Activated naive CD8-positive, alpha-beta T cell treated with anti-CD3 and anti-CD28 coated beads, Interleukin-2, amount 10 ng/mL, durations not matched to agents 7 days and 5 days (primary cell): ENCODE measurements at places on chromosomes 16 and 17. TPM values are rescaled to one million over a fixed set of nuclear protein-coding genes. Genes with fewer than 3 reads are reported as not detected.
A peak's percentile ranks its signal among the peaks of the same experiment; 100 is the strongest.

DNA sequence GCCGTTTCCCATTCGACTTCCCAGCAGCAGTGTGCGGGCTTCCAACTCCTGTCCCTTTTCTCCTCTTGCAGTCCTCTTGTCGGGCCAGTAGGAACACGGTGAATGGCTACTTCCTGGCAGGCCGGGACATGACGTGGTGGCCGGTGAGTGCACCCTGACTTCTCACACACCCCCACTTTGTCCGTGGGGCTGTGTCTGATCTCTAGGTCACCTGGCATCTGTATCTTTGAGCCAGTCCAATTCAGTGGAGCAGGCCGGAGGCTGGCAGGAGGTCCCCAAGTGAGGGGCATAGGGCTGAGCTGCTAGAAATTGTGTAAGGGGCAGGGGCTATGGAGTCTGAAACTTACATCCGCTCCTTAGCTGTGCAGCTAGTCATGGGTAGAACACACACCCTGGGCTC lies 6.6 kb downstream of the SLC5A10 start:
- DNase-seq, result no peak

DNA sequence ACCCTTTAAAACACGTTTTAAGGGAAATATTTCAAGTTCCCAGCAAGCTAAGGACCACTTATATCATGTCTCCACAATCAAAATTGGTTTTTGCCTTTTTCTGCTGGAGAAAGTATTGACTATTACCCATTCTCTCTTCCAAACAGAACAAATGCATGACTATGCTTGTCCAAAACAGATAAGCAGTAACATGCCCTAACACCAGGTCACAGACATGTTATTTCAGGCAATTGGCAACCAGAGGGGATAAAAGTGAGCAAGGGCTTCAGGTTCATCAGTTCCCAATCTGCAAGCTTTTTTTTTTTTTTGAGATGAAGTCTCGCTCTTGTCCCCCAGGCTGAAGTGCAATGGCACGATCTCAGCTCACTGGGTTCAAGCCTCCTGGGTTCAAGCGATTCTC lies 15.0 kb downstream of the SKA2 start:
- no peak for DNase-seq

DNA sequence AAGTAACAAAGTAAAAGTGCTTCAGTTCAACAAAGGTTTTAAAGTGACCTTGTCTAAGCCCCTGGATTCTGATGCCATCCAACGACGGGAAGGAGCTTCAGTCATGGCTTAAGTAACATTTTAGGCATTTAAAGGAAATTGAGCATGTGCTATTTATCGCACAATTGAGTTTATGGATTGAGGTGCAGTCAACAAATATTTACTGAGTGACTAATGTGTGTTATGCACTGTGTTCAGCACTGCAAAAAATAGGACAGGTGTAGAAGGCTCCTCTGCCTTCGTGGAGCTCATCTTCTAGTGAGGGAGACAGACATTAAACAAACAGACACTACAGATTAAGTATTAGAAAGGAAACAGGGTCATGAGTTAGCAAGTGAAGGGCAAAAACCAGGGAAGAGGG lies 12.5 kb downstream of the TMIGD1 start:
- no peak for DNase-seq

Gene MYH8
- not detected for total RNA-seq

DNA sequence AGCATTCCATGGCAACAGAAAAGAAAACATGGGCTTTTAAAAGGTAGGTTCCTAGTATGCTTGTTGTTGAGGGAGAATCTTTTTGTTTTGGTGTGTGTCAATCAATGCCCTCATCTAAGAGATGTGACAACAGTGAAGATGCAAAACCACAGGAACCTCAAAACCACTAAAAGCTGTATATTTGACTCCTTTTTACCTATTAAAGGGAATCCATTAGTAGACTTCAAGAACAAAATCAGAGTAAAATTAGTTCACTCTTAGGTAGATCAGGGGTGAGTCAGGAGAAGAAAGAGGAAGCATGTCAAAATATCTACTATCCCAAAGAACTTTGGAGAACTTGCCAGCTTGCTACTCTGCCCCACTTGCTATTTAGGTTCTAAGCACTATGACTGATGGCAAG lies 89.1 kb downstream of the CDK5R1 start:
- DNase-seq, result no peak

Gene PRSS53
- total RNA-seq, result 10.4 TPM

DNA sequence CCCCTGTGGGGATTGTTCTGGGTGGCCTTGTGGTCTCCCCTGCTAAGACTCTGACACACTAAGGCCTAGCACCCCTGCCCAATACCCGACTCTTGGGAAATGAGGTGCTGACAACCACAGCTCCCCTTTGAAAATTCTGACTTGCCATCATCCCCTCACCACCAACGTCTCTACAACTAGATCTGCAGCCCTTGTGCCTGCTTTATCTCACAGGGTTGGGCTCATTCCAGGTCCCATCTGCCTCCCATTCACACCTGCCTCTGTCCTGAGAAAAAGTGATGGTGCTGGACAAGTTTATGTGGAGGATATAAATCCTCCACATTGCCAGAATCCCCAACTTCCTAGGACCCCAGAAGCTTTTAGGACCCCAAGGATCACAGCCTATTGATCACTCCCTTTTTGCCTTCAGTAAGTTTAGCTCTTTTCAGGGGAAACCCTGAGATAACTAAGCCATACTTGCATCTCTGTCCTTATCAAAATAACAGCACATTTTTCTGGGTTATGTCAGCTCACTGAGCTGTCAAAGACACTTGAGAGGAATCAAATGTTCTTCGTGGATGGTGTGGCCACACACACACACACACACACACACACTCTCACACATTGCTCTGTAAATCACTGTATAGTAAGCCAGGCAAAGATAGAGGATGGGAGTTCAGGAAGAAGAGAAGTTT lies 136.8 kb upstream of the CES5A start:
- no peak for DNase-seq

DNA sequence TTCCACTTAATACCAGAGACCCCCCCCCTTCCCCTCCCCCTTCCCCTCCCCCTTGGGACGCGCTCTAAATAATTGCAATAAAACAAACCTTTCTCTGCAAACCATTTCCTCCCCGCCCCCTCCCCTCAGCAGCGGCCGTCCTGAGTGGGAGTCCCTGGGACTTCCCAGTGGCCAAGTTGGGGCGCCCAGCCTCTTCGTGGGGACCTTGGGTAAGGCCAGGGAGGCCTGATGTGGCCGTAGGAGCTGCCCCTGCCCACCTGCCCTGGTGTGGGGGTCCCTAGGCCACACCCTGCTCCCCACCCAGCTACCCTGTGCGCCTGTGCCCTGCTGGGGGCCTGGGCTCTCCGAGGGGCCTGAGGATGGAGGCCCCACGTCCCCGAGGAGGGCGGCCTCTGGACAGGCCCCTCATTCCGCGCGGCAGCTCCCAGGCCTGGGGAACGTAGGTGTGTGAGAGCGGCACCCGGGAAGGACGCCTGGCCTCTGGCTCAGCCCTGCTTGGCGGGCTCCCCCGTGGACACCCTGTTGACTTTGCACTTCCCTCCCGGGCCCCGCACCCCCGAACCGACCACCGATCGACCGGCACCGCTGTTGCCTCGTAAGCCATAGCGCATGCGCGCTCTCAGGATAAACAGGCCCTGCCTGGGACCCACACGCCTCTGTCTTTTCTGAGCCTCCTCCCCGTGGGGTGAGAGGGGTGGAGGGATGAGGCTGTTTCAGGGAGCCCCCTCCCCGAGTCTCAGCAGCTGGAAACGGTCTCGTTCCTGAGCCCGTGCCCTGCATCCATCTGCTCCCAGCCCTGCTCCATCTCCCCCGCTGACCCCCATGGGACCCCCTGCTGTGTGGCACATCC lies 9.0 kb downstream of the NTHL1 start:
- DNase-seq, result no peak

DNA sequence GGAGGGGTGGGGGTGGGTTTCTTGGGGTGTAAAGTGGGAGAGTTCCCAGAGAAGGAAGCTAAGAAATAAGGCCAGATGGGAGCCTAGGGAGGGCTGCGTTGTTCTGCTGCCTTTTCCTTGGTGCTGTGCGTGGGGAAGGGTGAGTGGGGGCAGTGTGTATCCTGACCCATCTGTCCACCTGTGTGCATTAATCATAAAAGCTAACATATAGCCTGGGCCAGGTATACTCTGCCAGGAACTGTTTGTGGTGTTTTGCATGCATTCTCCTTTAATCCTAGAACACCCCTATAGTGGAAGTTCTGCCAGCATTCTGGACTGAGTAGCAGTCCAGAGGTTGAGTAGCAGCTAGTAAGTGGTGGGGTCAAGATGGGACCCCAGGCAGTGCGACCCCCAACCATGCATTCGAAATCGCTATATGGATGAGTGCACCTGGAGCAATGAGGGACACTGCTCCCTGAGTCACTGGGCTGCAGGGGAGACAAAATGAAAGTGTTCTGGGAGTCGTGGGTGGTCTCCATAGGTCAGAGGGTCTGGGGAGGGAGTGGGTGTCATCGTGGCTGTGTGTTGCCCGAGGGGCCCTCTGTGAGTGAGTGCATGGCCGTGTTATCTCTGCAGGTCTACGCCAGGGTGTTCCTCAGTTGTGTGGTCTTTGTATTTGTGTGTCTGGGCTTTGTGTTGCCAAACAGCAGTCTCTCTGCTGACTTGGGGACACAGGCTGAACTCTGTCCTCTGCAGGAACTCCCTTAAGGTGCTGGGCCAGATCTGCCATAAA lies 1.3 kb downstream of the ERBB2 start:
- DNase-seq, result no peak

Gene CA5A
- not detected for total RNA-seq

Gene MYH2
- total RNA-seq, result not detected

- peak; percentile 52 for DNase-seq
Observed at GRCh38 chr16:18983565-18984434, at the start of gene TMC7. Gene TMC7, plus strand, starts transcription at chr16:18983934. Its CDS starts 130 bp downstream, at chr16:18984064.

DNA sequence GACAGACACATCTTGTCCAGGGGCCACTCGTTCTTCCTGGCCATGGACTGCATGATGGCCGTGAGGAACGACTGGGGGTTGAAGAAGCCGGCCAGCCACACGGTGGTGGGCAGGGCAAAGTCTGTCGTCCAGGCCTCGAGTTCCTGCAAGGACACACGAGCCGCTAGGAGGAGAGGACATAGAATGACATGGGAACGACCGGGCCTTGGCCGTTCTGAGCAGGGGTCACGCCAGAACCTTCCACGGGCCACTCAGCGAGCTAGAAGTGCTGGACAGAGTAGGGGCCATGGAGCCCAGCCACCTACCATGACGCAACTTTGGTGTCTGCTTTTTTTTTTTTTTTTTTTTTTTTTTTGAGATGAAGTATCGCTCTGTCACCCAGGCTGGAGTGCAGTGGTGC lies 47.0 kb downstream of the PGS1 start:
- no peak for DNase-seq

- no peak for DNase-seq
Observed at GRCh38 chr16:87416826-87417527, 24.8 kb downstream of the MAP1LC3B start.

GRCh38 chr16:86232496-86232895 lies 277.8 kb upstream of the FOXF1 start:
- no peak for DNase-seq
